ENCODE measurements at places on chromosomes 16 and 17. TPM values are rescaled to one million over a fixed set of nuclear protein-coding genes. Genes with fewer than 3 reads are reported as not detected.

Gene NR1D1
- total RNA-seq = 3.9 TPM

Gene MYL11
- not detected for total RNA-seq

Gene ZG16
- total RNA-seq = not detected

Gene PRSS53
- total RNA-seq = 5.3 TPM

Gene PYCARD
- total RNA-seq = 66.7 TPM

Gene CDH5
- total RNA-seq = not detected

Gene UTP18
- total RNA-seq = 55.5 TPM

Gene SCNN1B
- not detected for total RNA-seq

Gene TBC1D3I
- total RNA-seq = 0.84 TPM

Gene CES5A
- not detected for total RNA-seq

Gene ADAD2
- not detected for total RNA-seq

Gene USP22
- total RNA-seq = 157 TPM

Gene RUNDC3A
- 0.20 TPM for total RNA-seq

Gene LGALS9B
- total RNA-seq = 2.0 TPM

Gene CEP20
- 33.1 TPM for total RNA-seq

Gene NOTUM
- total RNA-seq = 0.11 TPM

Gene HS3ST6
- total RNA-seq = not detected

Gene AANAT
- total RNA-seq = 0.32 TPM

Gene HBM
- total RNA-seq = not detected

Gene OXLD1
- total RNA-seq = 40.7 TPM

Gene SOX9
- not detected for total RNA-seq

Gene LRRC46
- 0.30 TPM for total RNA-seq

Gene DOC2B
- total RNA-seq = 0.34 TPM

Gene OTOA
- total RNA-seq = 0.11 TPM

Gene CCDC47
- 63.8 TPM for total RNA-seq

Gene TPSG1
- total RNA-seq = not detected

Gene PRSS22
- not detected for total RNA-seq

Gene GNG13
- total RNA-seq = not detected

Gene XAF1
- total RNA-seq = 199 TPM

Gene CCDC200
- not detected for total RNA-seq

Gene SMIM22
- total RNA-seq = not detected

Gene ATP5PD
- 203 TPM for total RNA-seq

Gene TNFRSF12A
- 5.7 TPM for total RNA-seq

Gene CUEDC1
- total RNA-seq = 0.09 TPM

Gene GINS2
- total RNA-seq = 53.7 TPM

Gene CACNG3
- total RNA-seq = not detected

Gene BCO1
- total RNA-seq = not detected

Gene HAS3
- 0.86 TPM for total RNA-seq

Gene KRTAP4-3
- not detected for total RNA-seq

Data from T-helper 2 cell treated with Interferon-gamma antibody and Interleukin-4, amounts not matched to agents 100 ng/mL and 5 ng/mL, for 36 hours (primary cell).